ENCODE measurements at places on chromosomes 1 and 21. TPM values are rescaled to one million over a fixed set of nuclear protein-coding genes. Genes with fewer than 3 reads are reported as not detected.

BRINP3 gene
- not detected for total RNA-seq

SPRR2G gene
- not detected for total RNA-seq

DNA sequence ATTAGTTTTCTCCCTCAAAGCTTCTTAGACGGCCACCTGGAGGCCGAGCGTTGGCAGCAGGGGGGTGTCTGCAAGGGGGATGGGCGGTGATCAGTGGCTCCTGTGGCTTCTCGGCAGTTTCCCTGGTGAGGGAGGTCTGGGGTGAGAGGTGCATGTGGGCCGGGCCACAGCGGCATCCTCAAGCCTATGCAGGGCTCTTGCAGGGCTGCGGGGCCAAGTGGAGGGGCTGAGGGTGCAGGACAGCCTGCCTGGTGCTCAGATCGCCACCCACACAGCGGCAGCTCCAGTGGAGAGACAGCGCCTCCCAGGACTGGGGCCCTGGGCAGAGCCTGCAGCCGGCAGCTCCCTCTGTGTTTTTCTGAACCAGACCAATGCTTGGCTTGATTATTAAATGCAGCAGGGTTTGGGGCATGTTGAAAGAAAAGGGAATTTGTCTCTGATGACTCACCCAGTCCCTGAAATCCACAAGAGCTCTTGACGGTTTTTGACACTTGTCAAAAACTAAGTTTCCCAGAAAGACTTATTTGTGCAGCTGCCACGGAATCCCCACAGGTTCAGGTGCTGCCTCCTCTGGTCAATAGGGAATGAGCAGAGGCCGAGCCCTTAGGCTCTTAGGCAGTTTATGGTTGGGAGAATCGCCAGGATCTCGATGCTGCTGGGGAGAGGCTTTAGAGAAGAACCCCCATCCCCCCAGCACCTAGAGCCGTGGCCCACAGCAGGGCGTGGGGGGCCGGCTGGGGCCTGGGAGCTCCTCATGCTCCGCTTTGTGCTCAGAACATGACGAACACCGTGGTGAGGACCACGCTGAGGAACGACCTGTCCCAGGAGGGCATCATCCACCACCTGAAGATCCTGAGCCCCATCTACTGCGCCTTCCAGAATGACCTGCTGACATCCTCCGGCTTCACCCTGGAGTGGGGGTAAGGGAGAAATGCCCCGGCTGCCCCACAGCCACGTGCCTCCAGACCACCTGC, 54.7 kb downstream of the UMODL1 start:
- DNase-seq = no peak

- DNase-seq = no peak
These were observed 174.2 kb upstream of the CHODL start for GRCh38 chr21:18070392-18070791.

- DNase-seq = no peak
These were observed 47.5 kb downstream of the KIF1B start for GRCh38 chr1:10257851-10258250.

All from activated T-cell treated with anti-CD3 and anti-CD28 coated beads, Interleukin-2, amount 50 U/mL, for 4 hours (primary cell).